ENCODE measurements at places on chromosomes 7 and 10.

DNA sequence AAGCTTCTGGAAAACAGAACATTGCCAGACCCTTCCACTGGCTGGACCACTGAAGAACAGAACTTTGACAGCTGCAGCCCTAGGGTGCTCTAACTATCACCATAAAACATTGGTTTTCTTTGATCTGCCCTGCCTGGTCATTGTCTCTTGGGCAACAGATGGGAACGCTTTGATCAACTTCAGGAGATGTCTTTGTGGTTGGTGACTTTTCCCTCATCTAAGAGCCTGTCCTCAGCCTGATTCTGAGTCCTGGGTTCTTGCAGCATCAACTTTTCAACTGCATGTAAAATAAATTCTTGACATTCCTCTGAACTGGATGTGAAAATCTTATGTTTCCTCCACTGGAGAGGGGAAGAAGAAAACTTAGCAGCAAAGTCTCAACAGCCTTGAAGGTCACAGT is 53.1 kb upstream of the ZNRF2 start:
- no peak for DNase-seq

DNA sequence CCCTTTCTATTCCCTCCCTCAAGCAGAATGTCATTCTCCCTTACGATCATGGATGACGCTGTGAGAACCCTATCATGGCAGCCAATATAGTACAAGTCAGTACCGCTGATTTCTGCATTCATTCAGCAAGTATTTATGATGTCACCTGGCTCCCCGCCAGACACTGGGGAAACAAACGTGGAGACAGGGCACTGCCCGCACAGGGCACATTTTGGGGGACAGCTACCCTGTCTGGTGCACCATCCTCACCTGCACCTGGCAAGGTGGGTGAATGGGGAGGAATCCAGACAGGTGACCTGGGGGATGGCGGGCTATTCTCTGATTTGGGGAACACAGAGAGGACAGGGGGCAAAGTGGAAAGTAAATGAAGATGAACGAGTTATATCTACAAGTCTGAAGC is 28.4 kb downstream of the MKI67 start:
- no peak for DNase-seq

GRCh38 chr10:132574288-132574687 is 36.7 kb downstream of the INPP5A start:
- no peak for DNase-seq

GRCh38 chr7:66883716-66884115 is 37.3 kb upstream of the TMEM248 start:
- no peak for DNase-seq

DNA sequence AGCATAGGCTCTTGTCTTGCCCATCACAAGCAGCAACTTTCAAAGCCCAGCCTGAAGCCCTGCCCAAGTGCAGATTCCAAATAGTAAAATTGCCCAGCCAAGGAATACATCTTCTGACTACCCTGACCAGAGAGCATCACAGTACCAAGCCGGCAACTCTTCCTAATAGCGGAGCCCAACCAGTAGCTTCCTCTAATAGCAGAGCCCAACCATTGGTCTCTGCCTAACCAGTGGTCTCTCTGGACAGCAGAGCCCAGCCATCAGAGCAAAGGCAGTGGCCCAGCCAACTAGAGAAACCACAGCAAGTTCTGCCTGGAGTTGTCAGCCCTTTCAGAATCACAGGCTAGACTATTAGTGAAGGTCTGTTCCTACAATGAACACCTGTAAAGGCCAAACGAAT is 285.6 kb downstream of the HGF start:
- peak; percentile 19 for DNase-seq

- DNase-seq = no peak
Observed at GRCh38 chr7:28123752-28124151, 56.8 kb downstream of the JAZF1 start.

GRCh38 chr10:58358947-58359346 is 24.1 kb downstream of the UBE2D1 start:
- no peak for DNase-seq

DNA sequence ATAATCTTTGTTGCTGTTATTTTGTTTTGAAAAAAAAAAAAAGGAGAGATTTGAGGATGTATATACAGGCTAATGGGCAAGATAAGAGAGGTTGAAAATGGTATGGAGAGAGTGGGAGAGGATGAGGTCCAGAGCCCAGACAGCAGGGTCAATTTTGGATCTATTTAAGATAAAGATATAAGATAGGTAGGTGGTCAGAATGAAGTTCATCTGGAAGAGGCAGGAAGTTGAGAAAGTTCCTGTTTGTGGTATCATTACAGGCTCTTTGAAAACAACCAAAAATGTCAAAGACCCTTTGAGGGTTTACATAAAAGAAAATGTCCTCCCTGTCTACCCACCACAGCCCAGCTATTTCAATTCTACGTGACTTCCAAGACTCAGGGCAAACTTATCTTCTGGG is 7.5 kb downstream of the CEP41 start:
- DNase-seq = no peak

DNA sequence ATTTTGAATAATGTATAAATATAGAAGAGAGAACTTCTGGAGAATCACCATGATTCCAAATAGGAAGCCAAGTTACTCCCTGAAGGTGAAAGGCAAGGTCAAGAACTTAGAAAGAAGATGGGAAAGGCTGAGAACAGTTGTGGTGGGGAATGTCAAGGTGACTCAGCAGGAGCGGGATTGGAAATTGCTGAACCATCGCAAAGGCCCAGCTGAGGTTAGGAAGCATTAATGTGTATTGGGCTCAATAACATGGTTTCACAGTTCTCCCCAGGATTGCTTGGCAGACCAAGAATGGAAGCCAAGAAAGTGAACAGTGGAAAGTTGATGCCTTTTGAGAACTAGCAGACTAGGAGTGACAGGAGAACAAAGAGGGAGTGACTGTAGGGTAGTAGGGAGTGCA is 133.3 kb downstream of the VTI1A start:
- no peak for DNase-seq

DNA sequence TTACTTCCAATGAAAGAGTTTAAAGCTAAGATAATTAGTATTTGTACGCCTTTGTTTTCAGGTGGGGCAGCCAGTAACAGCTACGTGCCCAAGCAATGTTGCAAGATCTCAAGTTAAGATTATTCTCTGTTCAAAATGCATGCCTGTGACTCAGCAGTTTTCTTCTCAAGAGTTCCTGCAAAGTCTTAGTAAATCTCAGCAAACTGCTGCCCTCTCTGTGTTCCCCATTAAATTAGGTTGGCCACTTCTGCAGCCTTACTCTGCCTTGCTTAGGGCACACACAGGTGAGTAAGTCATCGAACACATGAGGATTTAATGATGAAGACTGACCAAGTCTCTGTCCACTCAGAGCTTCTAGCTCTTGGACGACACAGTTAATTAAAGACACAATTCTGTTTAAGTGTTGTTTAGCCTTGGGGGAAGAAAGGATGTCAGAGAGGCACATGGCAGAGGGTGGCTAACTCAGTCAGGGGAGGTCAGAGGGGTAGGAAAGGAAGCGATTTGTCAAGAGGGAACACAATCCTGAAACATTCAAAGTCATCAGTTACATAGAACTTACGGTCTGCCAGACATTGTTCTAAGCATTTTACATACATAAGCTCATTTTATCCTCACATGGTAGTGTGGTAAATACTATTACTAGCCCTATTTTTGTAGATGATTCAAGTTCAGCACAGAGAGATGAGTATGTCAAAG is 20.2 kb upstream of the SLC35G1 start:
- no peak for DNase-seq

DNA sequence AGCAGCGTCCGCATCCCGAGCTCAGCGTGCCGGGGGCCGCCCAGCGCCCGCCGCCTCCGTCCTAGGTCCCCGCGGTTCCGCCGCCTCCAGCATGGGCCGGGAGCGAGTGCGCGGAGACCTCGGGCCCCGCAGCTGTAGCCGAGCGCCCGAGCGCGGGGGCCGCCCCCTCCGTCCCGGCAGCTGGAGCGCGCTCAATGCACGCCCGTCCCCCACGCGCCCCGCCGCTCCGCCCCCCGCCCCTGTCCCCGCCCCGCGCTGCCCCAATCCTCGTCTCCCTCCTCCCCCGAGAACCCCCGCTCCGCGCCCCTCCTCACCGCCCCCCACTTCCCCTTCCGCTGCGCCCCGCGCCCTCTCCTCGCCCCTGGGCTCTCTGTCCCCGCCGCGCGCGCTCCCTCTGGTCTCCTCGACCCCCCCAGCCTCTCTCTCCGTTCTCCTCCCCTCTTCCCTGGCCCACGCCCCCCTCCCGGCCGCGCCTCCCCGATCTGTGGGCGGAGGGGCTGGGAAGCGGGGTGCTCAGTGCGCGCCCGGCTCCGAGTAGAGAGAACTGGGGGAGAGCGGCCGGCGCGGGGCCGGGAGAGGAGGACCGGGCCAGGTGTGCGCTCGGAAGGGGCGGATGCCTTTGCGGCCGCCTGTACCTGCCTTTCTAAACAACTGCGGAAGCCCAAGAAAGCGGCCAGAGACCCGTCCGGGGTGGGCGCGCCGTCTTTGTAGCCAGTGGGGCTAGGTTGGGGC is at the start of gene VIPR2:
TSS of gene VIPR2 (minus strand) at position 110 of the 732 bp plus-strand sequence. CDS start at position 14, 96 bp downstream.
- DNase-seq = no peak

GRCh38 chr7:34058801-34059135 is 153.4 kb downstream of the BMPER start:
- DNase-seq = no peak

DNA sequence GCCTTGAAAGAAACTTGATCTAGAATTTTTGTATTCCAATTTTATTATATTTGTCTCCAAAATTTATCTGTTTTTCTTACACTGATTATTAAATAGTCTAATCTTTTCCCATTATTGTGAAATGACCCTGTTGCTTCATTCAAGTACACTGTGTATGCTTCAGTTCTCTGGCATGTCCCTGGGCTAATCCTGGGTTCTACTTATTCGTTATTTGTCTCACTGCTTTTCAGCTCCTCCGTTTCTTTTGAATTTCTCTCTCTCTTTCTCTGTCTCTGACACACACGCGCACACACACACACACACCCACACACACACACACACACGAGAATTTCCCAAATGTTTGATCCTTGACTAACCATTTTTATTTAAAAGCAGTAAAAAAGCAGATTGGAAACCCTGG is 768.6 kb downstream of the NRG3 start:
- no peak for DNase-seq

- no peak for DNase-seq
Observed at GRCh38 chr7:156147756-156148504, 335.7 kb upstream of the SHH start.

DNA sequence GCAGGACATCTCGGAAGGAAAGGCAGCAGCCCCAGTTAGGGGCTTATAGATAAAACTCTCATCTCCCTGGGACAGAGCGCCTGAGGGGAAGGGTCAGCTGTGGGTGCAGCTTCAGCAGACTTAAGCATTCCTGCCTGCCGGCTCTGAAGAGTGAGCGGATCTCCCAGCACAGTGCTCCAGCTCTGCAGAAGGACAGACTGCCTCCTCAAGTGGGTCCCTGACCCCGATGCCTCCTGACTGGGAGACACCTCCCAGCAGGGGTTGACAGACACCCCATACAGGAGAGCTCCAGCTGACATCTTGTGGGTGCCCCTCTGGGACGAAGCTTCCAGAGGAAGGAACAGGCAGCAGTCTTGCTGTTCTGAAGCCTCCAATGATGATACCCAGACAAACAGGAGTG is 117.1 kb upstream of the POT1 start:
- no peak for DNase-seq

DNA sequence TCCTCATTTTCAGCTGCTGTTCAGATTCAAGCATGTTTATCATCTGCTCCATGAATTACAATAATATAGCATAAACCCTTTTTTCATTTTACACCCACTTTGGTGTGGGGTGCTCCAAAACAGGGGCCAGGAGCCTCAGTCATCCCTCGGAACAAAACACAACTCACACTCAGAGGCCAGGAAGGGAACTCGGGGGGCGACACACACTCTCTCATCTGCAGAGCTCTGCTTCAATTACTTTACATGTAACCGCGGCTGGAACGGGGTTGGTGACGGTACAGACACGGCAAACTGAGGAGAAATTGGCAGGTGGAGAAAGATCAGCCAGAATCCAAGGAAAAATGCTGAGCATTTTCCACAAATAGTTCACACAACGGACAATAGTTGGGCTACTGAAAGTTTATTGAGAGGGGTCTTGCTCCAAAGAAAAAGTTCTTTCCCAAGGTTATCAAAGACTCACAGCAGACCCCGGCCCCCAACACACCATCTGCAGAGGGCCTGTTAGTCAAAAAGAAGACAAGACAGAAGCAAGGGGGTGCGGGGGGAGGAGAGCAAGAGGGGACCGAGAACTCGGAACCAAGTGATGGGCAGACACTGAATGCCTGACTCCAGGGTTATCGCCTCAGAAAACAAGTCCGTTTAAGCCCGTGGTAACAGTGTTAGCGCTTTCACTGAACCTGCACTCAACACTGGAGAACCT is 20.5 kb downstream of the DIP2C start:
- DNase-seq = no peak

DNA sequence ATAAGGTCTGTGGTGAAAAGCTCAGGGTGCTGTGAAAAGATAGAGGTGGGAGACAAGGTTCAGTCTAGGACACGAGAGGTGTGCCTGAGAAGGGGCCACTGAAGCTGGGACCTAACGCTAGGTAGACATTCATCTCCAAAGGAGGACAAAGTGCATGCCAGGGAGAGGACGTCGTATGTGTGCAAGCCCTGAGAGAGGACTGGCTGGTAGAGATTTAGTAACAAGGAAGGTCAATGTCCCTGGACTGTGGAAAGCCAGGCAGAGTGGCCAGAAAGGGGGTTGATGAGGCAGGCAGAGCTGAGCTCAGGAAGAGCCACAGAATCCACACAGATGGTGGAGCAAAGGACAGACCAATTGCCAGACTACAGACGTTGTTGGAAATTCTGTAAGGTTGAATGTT is 817.6 kb downstream of the CCSER2 start:
- DNase-seq = no peak

DNA sequence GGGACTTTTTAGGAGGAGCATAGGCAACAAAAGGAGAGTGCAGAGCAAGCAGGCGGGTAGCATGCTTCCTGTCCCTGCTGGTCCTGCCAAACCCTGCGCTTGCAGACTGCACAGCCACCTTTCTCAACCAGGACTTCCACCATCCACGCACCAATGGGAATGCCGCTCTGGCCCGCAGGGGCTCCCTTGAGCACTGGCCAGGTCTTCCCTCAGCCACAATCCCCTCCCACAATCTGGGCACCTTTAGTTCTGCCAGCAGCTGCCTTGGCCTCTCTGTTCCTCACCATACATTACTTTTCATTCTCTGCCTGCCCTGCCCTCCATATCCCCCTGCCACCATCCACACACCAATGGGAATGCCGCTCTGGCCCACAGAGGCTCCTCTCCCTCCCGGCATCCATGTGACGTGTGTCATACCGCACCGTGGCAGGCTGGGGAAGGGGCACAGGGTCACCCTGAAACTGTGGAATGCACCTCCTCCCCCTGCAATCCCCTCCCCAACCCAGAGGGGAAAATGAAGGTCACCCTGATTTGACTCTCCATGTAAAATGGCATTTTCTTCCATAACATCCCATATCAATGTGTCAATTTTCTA is 97.3 kb upstream of the MACROH2A2 start:
- DNase-seq = no peak

DNA sequence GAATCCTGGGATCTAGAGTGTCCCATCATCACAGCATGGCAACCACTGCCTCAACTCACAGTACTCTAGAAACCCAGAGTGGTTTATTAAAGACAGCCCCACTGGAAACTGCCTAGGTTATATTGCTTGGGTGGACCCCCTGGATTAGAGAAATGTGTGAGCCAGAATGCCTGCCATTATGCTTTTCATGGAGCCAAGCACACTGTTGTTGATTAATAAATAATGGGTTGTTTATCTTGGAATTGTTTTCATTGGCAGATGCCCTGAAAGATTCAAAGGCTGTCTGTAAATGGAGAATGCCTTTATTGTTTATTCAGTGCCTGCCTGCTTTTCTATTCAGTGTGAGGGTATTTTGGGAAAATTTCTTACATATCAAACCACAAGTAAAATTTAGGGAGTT is 52.1 kb downstream of the GNAI1 start:
- DNase-seq = no peak

- DNase-seq = no peak
Observed at GRCh38 chr7:101328159-101328558, 6.5 kb upstream of the IFT22 start.
